ENCODE measurements at places on chromosomes 3 and 15. TPM values are rescaled to one million over a fixed set of nuclear protein-coding genes. Genes with fewer than 3 reads are reported as not detected.

Gene MCCC1
- total RNA-seq, result 61.4 TPM

Gene ZNF80
- not detected for total RNA-seq

Gene NR1I2
- total RNA-seq, result not detected

Gene CACNA2D2
- total RNA-seq, result 119 TPM

Gene TMA7
- total RNA-seq, result 169 TPM

Gene VEPH1
- total RNA-seq, result 139 TPM

Gene DAZL
- total RNA-seq, result not detected

Gene BUB1B
- 1.8 TPM for total RNA-seq

Gene RGMA
- 4.1 TPM for total RNA-seq

Gene PIERCE2
- 2.3 TPM for total RNA-seq

Gene NLGN1
- total RNA-seq, result 3.3 TPM

Gene FGF7
- 21.9 TPM for total RNA-seq

Gene CCDC39
- total RNA-seq, result not detected

Gene SPTBN5
- 1.9 TPM for total RNA-seq

- DNase-seq, result no peak
Observed at GRCh38 chr3:40516201-40516600, 8.6 kb upstream of the ZNF621 start.

GRCh38 chr3:133187870-133188379 is 149.7 kb downstream of the TMEM108 start:
- no peak for DNase-seq

GRCh38 chr15:28944696-28945300 is 59.0 kb downstream of the APBA2 start:
- no peak for DNase-seq

GRCh38 chr15:86663304-86663703 is 583.6 kb downstream of the AGBL1 start:
- DNase-seq, result no peak

DNA sequence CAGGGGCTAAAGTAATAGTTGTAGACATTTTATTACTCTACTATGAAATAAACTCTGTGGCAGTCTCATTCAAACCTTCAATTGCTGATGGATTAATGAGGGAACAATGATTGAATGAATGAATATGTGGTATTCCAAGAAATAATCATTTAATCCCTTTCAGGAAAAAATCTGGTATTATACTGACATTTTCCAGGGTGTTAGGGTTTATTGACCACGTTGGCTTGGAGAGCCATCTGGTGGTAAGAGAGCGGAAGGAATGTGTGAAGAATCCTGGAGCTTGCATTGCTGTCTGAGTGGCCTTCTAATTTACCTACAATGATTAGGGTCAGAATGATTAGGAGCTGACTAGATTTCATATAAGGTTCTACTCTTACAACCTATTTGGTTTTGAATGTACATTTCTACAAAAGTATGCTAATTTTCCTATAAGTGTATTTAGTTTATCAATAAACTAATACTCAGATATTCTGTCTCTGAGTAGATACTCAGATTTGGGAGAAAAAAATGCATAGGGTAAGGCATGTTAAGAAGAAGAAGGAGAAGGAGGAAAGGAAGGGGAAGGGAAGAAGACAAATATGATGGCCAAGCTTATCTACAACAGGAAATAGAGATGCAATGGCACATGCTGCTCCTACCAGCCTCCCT is 249.9 kb downstream of the ROBO1 start:
- no peak for DNase-seq

DNA sequence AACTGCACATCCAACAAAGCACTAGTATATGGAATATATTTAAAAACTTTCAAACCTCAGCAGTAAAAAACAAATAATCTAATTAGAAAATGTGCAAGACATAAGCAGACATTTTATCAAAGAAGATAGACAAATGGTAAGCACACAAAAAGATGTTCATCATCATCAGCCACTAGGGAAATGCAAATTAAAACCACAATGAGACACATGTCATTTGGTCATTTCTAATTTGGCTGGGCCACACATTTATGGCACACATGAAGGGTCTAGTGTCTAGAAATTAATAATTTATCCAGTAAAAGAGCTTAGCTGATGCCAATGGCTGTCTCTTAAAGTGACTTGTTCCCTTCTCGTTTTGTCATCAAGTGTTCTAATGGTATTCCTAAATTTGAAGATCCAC is 45.8 kb downstream of the ARHGAP31 start:
- DNase-seq, result no peak

GRCh38 chr3:2512881-2513280 is 414.2 kb downstream of the CNTN4 start:
- DNase-seq, result no peak

DNA sequence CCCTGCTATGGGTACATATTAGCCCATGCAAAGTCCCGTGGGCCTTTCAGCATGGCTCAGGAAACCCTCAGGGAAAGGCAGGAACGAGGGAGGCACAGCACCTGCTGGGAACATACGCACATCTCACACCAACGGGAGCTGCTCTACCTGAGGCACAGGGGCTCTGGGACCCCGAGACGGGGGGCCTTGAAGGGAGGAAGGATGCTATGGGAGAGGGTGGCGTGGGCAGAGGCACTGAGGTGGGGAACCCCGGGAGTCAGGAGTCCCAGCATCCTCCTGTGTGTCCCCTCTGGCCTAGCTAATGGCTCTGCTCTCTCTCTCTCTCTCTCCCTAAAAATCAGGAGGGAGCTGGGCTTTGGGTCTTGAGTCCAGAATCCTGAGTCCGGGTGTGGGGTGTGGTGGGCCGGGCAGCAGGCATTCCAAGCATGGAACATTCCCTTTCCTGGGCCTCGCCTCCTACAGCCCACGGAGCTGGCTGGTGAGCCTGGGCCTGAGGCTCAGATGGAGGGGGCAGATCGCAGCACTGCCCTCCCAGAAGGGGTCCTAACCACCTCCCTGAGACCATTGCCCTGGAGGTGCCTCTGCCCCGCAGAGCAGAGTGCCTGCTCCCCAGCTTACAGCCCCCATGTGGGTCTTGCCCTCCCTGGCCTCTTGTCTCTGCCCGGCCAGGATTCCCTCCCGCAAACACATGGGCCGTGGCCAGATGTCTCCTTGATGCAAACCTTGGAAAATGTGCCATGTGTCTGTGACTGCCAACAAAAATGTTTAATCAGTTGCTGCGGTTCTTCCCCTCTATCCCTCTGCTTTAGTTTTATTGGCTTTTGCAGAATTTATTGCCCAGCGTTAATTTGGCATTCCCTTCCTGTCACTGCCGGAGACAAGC is 101.6 kb downstream of the TMEM266 start:
- no peak for DNase-seq

DNA sequence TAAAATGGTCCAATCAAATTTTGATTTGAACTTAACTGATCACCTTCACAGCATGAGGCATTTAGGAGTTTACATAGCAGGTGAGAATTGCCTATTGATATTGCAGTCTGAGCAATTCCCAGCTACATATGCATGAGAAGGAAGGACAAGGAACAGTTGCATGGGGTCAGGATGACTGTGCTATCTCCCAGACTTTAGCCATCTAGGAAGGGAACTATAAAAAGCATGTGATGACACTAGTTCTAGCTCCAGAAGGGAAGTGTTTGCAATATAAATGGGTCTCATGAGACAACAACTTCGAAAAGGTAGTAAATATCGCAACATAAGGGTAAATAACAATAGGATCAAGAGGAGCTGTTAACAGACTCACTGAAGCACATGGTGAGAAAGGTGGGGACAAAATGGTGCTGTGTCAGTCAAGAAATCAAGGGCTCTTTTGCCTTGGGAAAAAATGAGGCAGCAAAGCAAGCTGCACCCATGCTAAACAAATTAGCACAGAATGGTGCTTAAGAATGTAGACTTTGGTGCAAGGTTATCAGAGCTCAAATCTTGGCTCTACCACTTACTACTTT is 90.4 kb upstream of the SLC2A2 start:
- DNase-seq, result no peak

- DNase-seq, result no peak
Observed at GRCh38 chr3:107100573-107100972, 276.7 kb upstream of the CCDC54 start.

- DNase-seq, result no peak
Observed at GRCh38 chr3:29099296-29099695, 181.6 kb upstream of the RBMS3 start.

DNA sequence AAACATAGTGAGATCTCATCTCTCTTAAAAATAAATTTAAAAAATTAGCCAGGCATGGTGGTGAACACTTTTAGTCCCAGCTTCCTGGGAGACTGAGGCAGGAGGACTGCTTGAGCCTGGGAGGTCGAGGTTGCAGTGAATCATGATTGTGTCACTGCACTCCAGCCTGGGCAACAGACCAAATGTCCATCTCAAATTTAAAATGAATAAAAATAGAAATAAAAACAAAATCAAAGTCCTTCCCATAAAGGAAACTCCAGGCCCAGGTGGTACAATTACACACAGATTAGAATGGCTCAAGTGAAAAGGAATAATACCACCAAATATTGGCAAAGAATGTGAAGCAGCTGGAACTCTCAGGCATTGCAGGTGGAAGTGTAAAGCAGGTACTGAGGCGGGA is 19.3 kb upstream of the ATP10A start:
- DNase-seq, result no peak

GRCh38 chr3:13028010-13028821 is 45.0 kb downstream of the IQSEC1 start:
- DNase-seq, result no peak

DNA sequence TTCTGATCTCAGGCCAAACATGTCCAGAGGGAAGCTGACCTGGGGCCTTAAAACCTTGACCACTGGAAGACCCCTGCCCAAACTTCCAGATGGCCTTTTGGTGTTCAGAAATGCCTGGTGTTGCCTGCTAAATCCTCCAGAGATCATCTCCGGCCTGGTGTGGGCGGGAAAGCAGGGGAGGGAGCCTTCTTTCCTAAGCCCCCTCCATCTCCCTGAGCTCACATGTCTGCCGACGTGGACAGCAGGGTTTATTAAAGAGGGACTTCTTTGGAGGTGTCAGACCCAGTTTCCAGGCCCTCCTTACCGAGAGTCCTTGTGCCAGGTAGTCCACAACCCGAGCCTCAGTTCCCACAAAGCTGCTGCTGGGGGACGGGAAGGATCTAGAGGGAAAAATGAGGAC is 55.9 kb upstream of the SLC6A1 start:
- peak; percentile 36 for DNase-seq

DNA sequence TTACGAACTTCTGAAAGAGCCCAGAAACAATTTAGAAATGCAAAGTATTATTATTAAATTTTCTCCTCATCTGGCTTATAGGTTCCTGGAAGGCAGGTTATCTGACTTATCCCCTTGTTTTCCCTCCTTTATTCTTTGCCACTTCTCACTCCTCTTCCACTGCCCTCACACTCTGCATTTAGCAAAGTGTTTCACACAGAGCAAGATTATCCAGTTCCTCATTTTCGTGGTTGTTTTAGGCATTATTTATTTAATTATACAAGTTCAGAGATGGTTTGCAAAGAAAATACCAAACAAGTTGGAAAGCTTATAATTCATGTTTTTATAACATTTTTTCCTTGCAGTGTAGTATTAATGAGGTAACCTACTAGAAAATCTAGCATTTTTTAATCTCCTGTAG is 544.9 kb downstream of the NSUN3 start:
- no peak for DNase-seq

GRCh38 chr3:189947948-189948723 is 172.6 kb downstream of the P3H2 start:
- no peak for DNase-seq

- no peak for DNase-seq
Observed at GRCh38 chr3:87793337-87793877, 265.4 kb downstream of the CGGBP1 start.

GRCh38 chr3:189734061-189734460 is 102.9 kb downstream of the TP63 start:
- peak; percentile 69 for DNase-seq

DNA sequence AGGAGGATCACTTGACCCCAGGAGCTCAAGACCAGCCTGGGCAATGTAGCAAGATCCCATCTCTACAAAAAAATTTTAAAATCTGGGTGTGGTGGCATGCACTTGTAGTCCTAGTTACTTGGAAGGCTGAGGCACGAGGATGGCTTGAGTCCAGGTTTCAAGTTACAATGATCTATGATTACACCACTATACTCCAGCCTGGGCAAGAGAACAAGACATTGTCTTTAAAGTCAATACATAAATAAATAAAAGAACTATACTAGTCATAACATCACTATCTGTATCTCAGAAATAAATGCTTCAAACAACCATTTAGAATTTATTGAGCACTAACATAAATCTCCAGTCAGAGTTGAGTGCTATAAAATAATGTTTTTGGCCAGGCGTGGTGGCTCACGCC is 8.5 kb upstream of the PHLDB2 start:
- no peak for DNase-seq

DNA sequence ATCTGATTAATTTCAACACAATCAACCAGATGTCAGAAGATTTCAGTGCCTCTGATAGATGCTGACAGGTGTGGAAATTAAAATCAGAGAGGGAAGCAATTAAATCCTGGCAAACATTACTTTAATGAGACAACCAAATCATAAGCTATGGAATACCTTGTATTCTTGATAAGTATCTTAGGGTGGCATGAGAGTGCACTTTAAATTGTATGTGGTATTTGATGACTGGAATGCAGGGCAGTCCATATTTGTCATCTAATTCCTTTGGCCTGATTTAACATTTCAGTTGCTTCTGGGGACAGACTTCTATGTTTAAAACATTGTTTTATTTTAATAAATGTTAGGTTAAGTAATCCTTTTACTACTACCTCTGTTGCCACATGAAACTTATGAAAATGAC is 184.1 kb downstream of the LPP start:
- no peak for DNase-seq

- no peak for DNase-seq
Observed at GRCh38 chr3:15693355-15693754, 91.8 kb downstream of the BTD start.

- no peak for DNase-seq
Observed at GRCh38 chr3:149395107-149396089, 17.9 kb upstream of the TM4SF1 start.

DNA sequence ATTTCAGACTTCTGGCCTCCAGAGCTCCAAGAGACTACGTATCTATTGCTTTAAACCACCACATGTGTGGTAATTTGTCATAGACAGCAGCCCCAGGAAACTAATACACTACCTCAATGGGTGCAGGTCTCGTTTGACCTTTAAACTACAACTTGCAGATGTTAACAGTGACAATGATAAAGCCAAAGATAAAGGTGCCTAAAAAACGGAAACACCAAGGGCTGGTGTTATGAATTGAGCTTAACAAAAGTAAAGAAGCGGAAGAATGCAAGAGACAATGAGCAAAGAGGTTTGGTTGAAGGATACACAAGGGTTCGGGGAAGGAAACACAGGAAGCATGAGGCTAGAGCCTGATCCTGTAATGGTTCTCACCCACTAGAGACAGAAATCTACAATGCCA is 50.8 kb downstream of the RFTN1 start:
- DNase-seq, result no peak
